ENCODE measurements at places on chromosomes 3 and 15. TPM values are rescaled to one million over a fixed set of nuclear protein-coding genes. Genes with fewer than 3 reads are reported as not detected.

HTR3E gene
- total RNA-seq = not detected

CHD2 gene
- 29.2 TPM for total RNA-seq

CIAO2A gene
- 113 TPM for total RNA-seq

WDR73 gene
- 38.6 TPM for total RNA-seq

STRIT1 gene
- total RNA-seq = not detected

DISP2 gene
- 1.9 TPM for total RNA-seq
